ENCODE measurements at places on chromosomes 2 and 18. TPM values are rescaled to one million over a fixed set of nuclear protein-coding genes. Genes with fewer than 3 reads are reported as not detected.

IL1F10 gene
- not detected for total RNA-seq

LYPD6B gene
- not detected for total RNA-seq

MPP4 gene
- 0.18 TPM for total RNA-seq

GRCh38 chr2:10083046-10083445 lies 2.8 kb upstream of the CYS1 start:
- peaks cover 72% of the 10 kb centered on the region for H3K27me3 ChIP-seq
- H3K4me1 ChIP-seq: peaks cover 20% of the 10 kb centered on the region
- H3K36me3 ChIP-seq: no peaks in the 10 kb centered on the region
- H3K27ac ChIP-seq: no peak overlapping the region
- no peak overlapping the region for H3K4me3 ChIP-seq

DNA sequence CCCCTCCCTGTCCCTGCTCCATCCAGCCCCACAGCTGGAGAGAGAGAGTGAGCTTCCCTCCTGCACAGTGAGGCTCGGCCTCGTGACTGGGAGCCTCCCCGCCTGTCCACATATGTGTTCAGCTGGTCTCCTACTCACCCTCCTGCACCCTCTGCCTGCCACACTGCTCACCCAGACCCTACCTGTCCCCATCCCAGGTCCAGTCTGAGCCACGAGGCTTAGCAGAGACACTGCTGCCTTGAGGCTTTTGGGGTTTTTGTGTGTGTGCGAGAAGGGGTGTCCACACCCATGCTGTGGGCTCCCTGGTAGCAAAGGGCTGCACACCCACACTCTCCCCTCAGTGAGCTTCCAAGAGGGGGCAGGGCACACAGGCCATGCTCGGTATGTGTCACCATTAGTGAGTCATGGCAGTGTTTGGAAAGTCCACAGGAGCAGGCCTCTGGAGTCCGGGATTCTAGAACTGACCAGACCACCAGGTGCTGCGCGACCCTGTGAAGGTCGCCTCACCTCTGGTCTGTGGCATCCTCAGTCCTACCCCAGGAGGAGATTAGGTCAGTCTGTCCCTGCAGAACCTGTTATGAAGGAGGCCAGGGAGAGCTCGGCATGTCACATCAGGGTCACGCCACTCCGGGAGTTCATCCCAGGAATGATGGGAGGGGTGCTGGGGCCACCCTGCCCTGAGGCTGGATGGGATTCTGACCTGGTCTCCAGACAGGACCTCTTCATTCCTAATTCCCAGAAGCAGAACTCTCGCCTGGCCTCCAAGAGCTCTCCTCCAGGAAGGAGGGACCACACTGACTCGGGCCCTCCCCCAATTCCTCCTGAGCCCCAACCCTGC lies 39.9 kb upstream of the SMAD7 start:
- H3K4me1 ChIP-seq: peaks cover 63% of the 10 kb centered on the region
- H3K27me3 ChIP-seq: peaks cover 3% of the 10 kb centered on the region
- DNase-seq: no peak
- no peak overlapping the region for H3K4me3 ChIP-seq

DNA sequence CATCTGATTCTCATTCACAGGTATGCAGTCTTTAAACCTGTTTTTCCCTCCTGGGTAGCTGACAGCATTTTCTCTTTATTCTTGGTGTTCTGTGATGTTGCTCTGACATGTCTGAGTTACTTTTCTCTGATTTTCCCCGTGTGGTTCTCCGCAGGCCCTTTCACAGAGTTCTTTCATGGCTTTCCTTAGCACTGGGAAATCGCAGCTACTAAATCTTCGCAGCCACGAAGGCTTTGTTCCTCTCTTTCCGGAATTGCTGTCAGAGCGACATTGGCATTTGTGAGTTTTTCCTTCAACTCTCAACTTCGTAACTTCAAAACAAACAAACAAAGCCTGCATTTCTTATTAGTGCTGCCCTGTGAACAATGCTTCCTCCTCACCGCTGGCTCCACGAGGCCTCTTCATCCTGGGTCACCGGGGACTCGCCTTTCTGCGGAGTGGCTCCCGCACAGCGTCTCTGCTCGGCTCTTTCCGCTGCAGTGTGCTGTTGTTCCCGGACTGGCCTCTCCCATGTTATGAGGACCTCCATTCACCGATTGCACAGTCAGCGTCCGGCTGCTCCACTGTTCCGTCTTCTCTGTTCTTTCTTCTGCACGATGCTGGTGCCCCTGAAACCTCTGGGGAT lies 16.1 kb downstream of the COLEC11 start:
- no peaks in the 10 kb centered on the region for H3K4me1 ChIP-seq
- H3K4me3 ChIP-seq: no peak overlapping the region
- H3K27me3 ChIP-seq: no peaks in the 10 kb centered on the region
- peak; percentile 16 for DNase-seq

CRYBA2 gene
- total RNA-seq: not detected

- no peak for DNase-seq
- no peaks in the 10 kb centered on the region for H3K36me3 ChIP-seq
- no peak overlapping the region for H3K27ac ChIP-seq
Measured at GRCh38 chr2:206520450-206520849, 77.1 kb downstream of the ADAM23 start.

- no peaks in the 10 kb centered on the region for H3K36me3 ChIP-seq
- H3K4me1 ChIP-seq: no peaks in the 10 kb centered on the region
- peaks cover 47% of the 10 kb centered on the region for H3K27me3 ChIP-seq
- DNase-seq: no peak
- no peak overlapping the region for H3K27ac ChIP-seq
Measured at GRCh38 chr2:236214376-236214995, 46.3 kb upstream of the GBX2 start.

DNA sequence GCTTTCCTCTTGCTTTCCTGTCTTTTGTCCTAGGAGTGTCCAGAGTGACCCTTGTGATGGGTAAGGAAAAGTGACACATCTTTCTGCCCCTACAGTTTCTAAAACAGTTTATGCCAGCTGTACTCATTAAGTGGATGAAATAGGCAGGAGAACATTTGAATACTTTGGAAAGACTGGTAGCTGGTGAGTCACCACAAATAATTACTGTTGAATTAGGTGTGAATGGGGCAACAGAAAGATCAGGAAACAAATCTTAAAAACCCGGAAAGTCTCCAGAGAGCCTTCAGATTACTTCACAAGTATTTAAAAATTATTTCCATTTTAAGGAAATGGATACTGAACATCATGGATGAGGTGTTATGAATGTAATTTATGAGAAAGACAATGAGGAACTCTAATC lies 278.5 kb downstream of the CLIP4 start:
- no peak overlapping the region for H3K27ac ChIP-seq
- H3K36me3 ChIP-seq: no peaks in the 10 kb centered on the region
- DNase-seq: no peak
- peaks cover 9% of the 10 kb centered on the region for H3K4me1 ChIP-seq
- no peak overlapping the region for H3K4me3 ChIP-seq

GRCh38 chr18:9435041-9435440 lies 40.3 kb upstream of the RALBP1 start:
- H3K4me3 ChIP-seq: no peak overlapping the region
- H3K36me3 ChIP-seq: no peaks in the 10 kb centered on the region
- peak overlapping the region; percentile 92 for H3K27ac ChIP-seq
- DNase-seq: peak; percentile 60

- no peaks in the 10 kb centered on the region for H3K27me3 ChIP-seq
- no peak overlapping the region for H3K4me3 ChIP-seq
- H3K4me1 ChIP-seq: no peaks in the 10 kb centered on the region
Measured at GRCh38 chr2:143564419-143564818, 435.2 kb downstream of the ARHGAP15 start.

DNA sequence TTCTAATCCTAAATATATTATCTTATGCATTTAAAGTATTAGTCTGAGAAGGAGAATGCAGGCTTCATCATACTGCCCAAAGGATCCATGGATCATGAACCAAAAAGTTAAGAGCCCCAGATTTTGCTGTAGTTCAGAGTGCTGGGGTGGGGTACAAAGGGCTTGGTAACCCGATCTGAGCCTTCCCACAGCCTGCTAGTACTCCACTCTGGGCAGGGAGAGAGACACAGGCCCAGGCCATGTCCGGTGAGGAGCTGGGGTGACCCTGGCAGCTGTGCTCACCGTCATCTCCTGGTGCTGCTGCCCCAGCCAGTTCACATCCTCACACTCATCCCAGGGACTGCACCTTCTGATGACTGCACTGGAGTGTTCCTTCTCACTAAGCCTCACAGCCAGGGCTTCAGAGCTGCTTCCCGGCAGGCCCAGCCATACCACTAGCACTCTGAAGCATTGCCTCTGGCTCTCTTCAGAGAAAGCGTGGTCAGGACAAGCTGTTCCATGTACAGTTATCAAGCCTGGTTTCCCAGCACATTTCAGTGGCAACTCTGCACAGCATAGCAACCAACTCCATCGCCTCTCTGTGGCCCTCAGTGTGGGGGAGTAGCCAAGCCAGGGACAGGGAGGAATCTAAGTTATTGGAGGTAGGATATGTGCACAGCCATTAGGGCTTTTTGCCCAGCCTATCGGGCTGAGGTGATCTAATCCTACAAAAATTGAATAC lies 189.0 kb upstream of the CTAGE1 start:
- no peak for DNase-seq
- no peaks in the 10 kb centered on the region for H3K36me3 ChIP-seq
- no peaks in the 10 kb centered on the region for H3K27me3 ChIP-seq
- H3K4me1 ChIP-seq: no peaks in the 10 kb centered on the region
- no peak overlapping the region for H3K27ac ChIP-seq

GRCh38 chr2:165558832-165559231 lies 89.3 kb downstream of the CSRNP3 start:
- no peaks in the 10 kb centered on the region for H3K27me3 ChIP-seq
- H3K36me3 ChIP-seq: no peaks in the 10 kb centered on the region

- H3K36me3 ChIP-seq: no peaks in the 10 kb centered on the region
- H3K27ac ChIP-seq: no peak overlapping the region
- peak overlapping the region; percentile 46 for H3K4me3 ChIP-seq
- DNase-seq: no peak
Measured at GRCh38 chr18:8707556-8708300, 2.4 kb downstream of the MTCL1 start.

GRCh38 chr2:106159866-106160785 lies 34.0 kb downstream of the UXS1 start:
- H3K36me3 ChIP-seq: peaks cover 30% of the 10 kb centered on the region
- peak overlapping the region; percentile 37 for H3K27ac ChIP-seq
- no peaks in the 10 kb centered on the region for H3K27me3 ChIP-seq
- H3K4me1 ChIP-seq: peaks cover 6% of the 10 kb centered on the region

DNA sequence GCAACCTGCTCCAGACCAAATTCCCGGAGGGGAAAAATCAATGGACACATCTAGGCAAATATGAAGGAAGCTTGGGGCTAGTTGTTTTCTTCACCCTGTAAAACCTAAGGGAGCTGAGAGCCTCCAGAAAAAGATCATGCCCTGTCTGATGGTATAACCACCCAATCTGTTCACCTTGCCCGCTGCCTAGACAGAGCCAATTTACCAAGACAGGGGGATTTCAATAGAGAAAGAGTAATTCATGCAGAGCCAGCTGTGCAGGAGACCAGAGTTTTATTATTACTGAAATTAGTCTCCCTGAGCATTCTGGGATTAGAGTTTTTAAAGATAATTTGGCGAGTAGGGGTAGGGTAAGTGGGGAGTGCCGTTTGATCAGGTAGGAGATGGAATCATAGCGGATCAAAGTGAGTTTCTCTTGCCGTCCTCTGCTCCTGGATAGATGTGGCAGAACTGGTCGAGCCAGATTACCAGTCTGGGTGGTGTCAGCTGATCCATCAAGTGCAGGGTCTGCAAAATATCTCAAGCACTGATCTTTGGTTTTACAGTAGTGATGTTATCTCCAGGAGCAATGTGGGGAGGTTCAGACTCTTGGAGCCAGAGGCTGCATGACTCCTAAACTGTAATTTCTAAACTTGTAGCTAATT lies 35.1 kb upstream of the B4GALT6 start:
- H3K4me3 ChIP-seq: no peak overlapping the region
- no peak overlapping the region for H3K27ac ChIP-seq
- H3K4me1 ChIP-seq: no peaks in the 10 kb centered on the region
- H3K27me3 ChIP-seq: peaks cover 4% of the 10 kb centered on the region
- DNase-seq: no peak

GRCh38 chr2:69742322-69742952 lies 503 bp downstream of the ANXA4 start:
- peaks cover 13% of the 10 kb centered on the region for H3K4me1 ChIP-seq
- H3K27ac ChIP-seq: peak overlapping the region; percentile 21
- no peaks in the 10 kb centered on the region for H3K36me3 ChIP-seq

GRCh38 chr2:222610746-222611145 lies 45.1 kb downstream of the FARSB start:
- H3K27me3 ChIP-seq: no peaks in the 10 kb centered on the region
- peaks cover 23% of the 10 kb centered on the region for H3K36me3 ChIP-seq
- H3K4me1 ChIP-seq: no peaks in the 10 kb centered on the region
- H3K4me3 ChIP-seq: no peak overlapping the region
- no peak overlapping the region for H3K27ac ChIP-seq

PIEZO2 gene
- total RNA-seq: 47.2 TPM

DNA sequence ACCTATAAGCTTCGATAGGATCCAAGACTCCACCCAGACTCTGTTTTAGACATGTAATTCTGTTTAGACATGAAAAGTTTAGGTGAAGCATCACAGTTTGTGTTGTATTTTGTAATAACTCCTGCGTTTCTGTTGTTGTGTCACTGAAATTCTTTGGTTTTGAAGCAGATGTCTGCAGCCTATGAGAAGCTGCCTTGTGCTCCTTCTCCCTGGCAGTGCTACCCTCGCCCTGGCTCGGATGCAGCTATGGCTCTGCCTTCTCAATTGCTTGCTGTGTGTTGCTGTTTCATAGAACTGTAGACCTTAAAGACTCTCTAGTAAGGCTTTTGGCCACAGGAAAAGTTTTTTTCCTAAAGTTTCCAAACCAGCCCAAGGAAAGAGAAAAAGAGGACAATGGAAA lies 40.2 kb upstream of the ZNF638 start:
- H3K4me1 ChIP-seq: no peaks in the 10 kb centered on the region
- H3K36me3 ChIP-seq: no peaks in the 10 kb centered on the region
- H3K27me3 ChIP-seq: no peaks in the 10 kb centered on the region
- no peak overlapping the region for H3K4me3 ChIP-seq
- DNase-seq: peak; percentile 10
- H3K27ac ChIP-seq: no peak overlapping the region

STEAP3 gene
- 8.0 TPM for total RNA-seq

DNA sequence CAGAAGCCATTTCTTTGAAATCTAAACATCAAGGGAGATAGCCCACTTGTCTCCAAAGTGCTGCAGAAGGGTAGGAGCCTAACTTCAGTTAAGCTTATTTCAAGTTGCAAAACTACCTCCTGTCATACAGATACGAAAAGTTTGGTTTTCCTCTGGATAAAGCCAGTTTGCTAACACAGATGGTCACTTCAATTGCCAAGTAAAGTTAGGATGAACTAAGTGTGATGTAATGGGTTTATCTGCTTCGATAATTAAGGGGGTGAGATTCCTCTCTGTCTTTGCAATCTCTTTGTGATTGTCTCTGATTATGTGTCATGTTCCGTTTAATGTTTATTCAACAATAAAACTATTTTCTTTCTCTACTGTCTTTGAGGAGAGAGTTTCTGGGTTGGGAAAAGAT lies 156.4 kb downstream of the SLC39A10 start:
- H3K4me3 ChIP-seq: no peak overlapping the region
- no peaks in the 10 kb centered on the region for H3K36me3 ChIP-seq
- H3K27me3 ChIP-seq: no peaks in the 10 kb centered on the region
- no peak overlapping the region for H3K27ac ChIP-seq

- H3K27me3 ChIP-seq: no peaks in the 10 kb centered on the region
- H3K4me1 ChIP-seq: no peaks in the 10 kb centered on the region
- peaks cover 29% of the 10 kb centered on the region for H3K36me3 ChIP-seq
- no peak overlapping the region for H3K27ac ChIP-seq
- DNase-seq: no peak
- H3K4me3 ChIP-seq: no peak overlapping the region
Measured at GRCh38 chr2:173955004-173955403, 10.2 kb downstream of the SP3 start.

Measured in muscle of leg (tissue), 16 donors.